ENCODE measurements at places on chromosomes 2 and 18. TPM values are rescaled to one million over a fixed set of nuclear protein-coding genes. Genes with fewer than 3 reads are reported as not detected.

- H3K4me1 ChIP-seq: no peaks in the 10 kb centered on the region
- H3K36me3 ChIP-seq: no peaks in the 10 kb centered on the region
- H3K27me3 ChIP-seq: no peaks in the 10 kb centered on the region
- no peak overlapping the region for H3K27ac ChIP-seq
- no peak overlapping the region for H3K4me3 ChIP-seq
Observed at GRCh38 chr2:220745682-220746081, 826.4 kb downstream of the EPHA4 start.

DNA sequence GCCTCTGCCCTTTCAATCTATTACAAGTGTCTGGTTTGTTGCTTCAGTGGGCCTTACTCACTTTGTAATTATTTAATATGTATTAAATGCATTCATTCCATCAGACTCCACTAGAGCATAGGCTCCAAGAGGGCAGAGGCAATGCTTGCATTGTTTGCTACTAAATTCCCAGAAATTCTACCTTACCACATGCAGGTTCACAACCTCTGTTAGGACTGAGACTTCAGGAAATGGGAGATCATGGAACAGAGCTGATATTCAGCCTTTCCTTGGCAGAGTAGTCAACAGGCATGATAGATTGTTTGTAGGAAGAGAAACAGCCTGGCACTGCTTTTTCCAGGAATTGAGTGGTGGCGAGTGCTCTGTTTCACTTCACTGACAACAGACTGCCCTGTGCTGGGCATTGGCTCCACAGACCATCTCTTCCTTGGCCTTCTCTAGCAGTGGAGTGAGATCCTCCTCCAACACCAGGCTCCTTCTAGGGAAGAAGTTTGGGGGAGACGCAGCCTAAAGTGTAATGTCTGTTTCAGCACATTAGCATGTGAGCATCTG is 6.2 kb upstream of the MATN3 start:
- no peak for DNase-seq
- no peaks in the 10 kb centered on the region for H3K4me1 ChIP-seq
- H3K27ac ChIP-seq: peak overlapping the region; percentile 36
- no peaks in the 10 kb centered on the region for H3K36me3 ChIP-seq
- H3K27me3 ChIP-seq: no peaks in the 10 kb centered on the region

- DNase-seq: no peak
- no peak overlapping the region for H3K27ac ChIP-seq
- H3K4me3 ChIP-seq: no peak overlapping the region
- H3K36me3 ChIP-seq: no peaks in the 10 kb centered on the region
- no peaks in the 10 kb centered on the region for H3K4me1 ChIP-seq
- H3K27me3 ChIP-seq: no peaks in the 10 kb centered on the region
Observed at GRCh38 chr2:59463426-59463825, 1090.0 kb downstream of the BCL11A start.

GRCh38 chr2:241064008-241064801 is 37.9 kb downstream of the MTERF4 start:
- peaks cover 9% of the 10 kb centered on the region for H3K4me1 ChIP-seq
- H3K27ac ChIP-seq: no peak overlapping the region
- H3K4me3 ChIP-seq: no peak overlapping the region

- no peaks in the 10 kb centered on the region for H3K36me3 ChIP-seq
- H3K27me3 ChIP-seq: no peaks in the 10 kb centered on the region
- peaks cover 56% of the 10 kb centered on the region for H3K4me1 ChIP-seq
- H3K4me3 ChIP-seq: no peak overlapping the region
- no peak for DNase-seq
- peak overlapping the region; percentile 81 for H3K27ac ChIP-seq
Observed at GRCh38 chr2:207828361-207829057, 58.8 kb upstream of the FZD5 start.

The POU3F3 gene
- 0.95 TPM for total RNA-seq

Data from sigmoid colon (tissue), 7 donors.